ENCODE measurements at places on chromosomes 11 and 22. TPM values are rescaled to one million over a fixed set of nuclear protein-coding genes. Genes with fewer than 3 reads are reported as not detected.

TALDO1 gene
- total RNA-seq, result 155 TPM

LRRN4CL gene
- 6.6 TPM for total RNA-seq

DCDC1 gene
- total RNA-seq, result not detected

TMEM225 gene
- not detected for total RNA-seq

CARNS1 gene
- total RNA-seq, result 0.86 TPM

AAMDC gene
- 37.4 TPM for total RNA-seq

HMGXB4 gene
- total RNA-seq, result 7.5 TPM

All from myometrial cell (primary cell).